ENCODE measurements at places on chromosomes 16 and 17. TPM values are rescaled to one million over a fixed set of nuclear protein-coding genes. Genes with fewer than 3 reads are reported as not detected.

The PIK3R5 gene
- polyA plus RNA-seq: not detected

The NOL11 gene
- polyA plus RNA-seq: 45.8 TPM

The KRT36 gene
- not detected for polyA plus RNA-seq

DNA sequence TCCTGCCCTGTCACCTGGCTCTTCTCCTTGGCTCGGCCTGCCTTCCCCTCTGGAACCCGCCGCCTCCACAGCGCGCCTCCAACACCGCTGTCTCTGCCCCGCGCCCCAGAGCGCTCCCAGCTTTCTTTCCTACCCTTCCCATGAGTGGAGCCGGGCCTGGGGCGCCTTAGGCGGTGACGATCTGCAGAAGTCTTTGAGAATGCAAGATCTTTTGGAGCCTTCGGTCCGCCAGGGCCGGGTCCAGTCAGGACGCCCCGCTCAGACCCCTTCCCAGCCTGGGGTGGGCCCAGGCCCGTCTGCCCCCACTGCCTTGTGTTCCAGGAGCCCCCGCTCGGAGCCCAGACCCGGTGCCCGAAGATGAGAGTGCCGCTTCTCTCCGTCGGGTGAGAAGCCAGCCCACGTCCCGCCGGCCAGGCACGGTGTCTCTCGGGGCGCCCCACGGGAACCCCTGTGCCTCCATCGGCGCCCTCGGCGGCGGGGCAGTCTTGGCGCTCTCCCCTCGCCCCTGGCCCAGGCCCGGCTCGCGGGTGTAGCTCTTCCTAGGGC lies 40.0 kb downstream of the MRM1 start:
- DNase-seq: no peak

DNA sequence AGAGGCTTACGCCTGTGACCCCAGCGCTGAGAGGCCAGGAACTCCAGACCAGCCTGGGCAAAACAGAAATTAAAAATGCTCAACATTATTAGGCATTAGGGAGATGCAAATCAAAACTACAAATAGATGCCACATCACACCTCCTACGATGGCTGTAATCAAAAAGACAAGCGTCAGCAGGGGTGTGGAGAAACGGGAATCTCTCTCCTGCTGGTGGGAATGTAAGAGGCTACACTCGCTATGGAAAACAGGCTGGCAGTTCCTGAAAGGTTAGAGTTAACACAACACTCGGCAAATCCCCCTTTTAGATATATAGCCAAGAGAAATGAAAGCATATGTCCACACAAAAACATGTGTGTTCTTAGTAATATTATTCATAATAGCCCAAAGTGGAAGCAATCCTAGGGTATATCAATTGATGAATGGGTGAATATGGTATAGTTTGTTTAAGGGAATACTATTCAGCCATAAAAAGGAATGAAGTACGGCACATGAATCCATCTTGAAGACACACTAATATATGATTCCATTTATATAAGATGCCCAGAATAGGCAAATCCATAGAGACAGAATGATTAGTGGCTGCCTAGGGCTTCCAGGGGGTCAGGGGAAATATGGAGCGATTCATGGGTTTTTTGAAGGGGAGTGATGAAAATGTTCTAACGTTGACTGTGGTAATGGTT lies 1.8 kb upstream of the NPRL3 start:
- no peak for DNase-seq

GRCh38 chr17:33199571-33200510 lies 93.3 kb downstream of the ASIC2 start:
- DNase-seq: no peak
